ENCODE measurements at places on chromosomes 7 and 10.

DNA sequence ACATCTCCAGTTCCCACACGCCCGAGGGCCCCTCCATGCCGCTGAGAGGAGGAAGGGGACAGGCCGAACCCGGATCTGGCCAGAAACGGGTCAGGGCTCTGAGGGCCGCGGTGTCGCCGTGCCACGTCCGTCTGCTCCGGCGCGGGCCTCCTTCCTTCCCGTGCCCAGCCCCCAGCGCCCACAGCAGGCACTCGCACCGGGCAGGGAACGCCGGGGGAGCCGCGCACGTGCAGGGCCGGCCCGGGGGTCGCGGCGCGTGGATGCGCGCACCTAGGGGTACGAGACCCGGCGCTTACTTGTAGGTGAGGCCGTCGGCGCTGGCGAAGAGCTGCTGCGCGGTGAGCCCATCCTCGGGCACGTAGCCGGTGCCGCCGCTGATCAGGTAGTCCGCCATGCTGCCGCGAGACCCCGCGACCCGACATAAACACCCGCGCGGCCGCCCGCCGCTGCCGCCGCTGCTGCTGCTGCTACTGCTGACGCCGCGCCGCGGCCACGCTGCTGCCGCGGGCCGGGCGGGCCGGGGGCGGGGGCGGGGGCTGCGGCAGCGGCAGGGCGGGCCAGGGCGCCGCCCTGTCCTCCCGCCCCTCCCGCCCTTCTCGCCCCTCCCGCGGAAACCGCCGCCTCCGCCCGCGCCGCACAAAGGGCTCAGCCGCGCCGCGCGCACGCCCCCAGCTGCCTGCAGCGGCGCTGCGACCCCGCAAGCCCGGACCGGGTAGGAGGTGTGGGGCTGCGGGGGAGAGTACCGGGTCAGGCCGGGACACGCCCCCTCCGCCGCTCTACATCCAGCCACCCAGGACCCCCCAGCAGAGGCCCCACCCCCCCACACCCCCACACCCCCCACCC, 4.1 kb downstream of the IMPDH1 start:
- peak; percentile 41 for DNase-seq

GRCh38 chr10:58859526-58859925, 316.9 kb upstream of the PHYHIPL start:
- no peak for DNase-seq

DNA sequence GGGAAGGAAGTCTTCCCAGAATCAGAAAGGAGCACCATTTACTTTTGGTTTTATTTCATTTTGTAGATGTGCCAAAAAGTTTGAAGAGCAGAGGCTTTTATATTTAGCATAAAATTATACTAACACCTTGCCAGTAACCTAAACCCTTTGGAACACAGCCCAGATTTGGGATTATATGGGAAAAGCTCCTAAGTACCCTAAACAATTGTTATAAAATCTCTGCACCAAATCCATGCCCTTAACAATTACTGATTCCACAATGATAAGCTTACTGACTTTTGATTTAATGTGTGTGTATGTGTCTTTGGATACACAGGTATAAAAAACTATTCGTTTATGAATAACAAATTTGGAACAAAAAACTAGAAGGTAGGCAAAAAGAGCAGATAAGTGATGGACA, 39.0 kb upstream of the TMEM229A start:
- no peak for DNase-seq

GRCh38 chr10:62277971-62278370, 9.3 kb upstream of the RTKN2 start:
- DNase-seq = no peak

GRCh38 chr7:51262796-51263531, 53.6 kb downstream of the COBL start:
- no peak for DNase-seq

- no peak for DNase-seq
Measured at GRCh38 chr7:95871075-95871848, 98.9 kb downstream of the DYNC1I1 start.

DNA sequence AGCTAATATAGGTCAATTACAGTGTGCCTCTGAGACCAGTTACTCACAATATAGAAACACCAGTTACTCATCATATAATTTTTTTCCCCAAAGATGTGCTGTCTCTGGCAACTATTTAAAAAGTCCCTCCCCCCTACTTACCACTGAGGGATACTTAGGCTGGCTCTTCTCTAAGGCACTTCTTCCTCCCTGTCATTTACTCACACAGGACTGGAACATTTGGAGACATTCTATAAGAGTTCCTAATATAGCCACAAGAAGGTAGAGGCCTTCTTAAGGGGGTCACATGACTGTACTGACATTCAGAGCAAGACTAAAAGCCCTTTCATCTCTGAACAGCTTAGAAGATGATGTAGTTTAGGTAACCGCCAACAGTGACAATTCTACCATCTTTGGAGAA, 44.4 kb upstream of the SLIT1 start:
- no peak for DNase-seq

- DNase-seq = no peak
Measured at GRCh38 chr10:83333566-83333965, 805.7 kb upstream of the GHITM start.

- DNase-seq = no peak
Measured at GRCh38 chr10:85430991-85431390, 935.6 kb downstream of the GRID1 start.

DNA sequence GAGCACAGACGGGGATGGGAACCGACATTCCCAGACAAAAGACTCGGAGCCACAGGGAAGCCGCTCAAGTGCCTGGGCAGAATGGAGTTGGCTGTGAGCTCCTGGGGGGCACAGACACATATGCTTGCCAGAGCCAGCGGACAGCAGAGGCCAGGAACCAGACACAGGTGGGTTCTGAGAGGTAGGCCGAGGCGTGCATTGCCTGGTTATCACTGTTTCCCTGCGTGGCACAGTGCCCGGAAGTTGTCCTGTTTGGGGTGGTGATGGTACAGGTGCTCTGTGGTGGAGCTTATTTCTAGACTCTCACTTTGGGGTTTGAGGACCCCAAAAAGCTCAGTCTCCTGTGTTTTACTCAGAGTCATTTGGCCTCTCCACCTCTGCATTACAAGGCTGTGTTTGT, 2.5 kb downstream of the PALD1 start:
- DNase-seq = no peak

GRCh38 chr10:125213541-125214282, 53.3 kb upstream of the CTBP2 start:
- DNase-seq = no peak

DNA sequence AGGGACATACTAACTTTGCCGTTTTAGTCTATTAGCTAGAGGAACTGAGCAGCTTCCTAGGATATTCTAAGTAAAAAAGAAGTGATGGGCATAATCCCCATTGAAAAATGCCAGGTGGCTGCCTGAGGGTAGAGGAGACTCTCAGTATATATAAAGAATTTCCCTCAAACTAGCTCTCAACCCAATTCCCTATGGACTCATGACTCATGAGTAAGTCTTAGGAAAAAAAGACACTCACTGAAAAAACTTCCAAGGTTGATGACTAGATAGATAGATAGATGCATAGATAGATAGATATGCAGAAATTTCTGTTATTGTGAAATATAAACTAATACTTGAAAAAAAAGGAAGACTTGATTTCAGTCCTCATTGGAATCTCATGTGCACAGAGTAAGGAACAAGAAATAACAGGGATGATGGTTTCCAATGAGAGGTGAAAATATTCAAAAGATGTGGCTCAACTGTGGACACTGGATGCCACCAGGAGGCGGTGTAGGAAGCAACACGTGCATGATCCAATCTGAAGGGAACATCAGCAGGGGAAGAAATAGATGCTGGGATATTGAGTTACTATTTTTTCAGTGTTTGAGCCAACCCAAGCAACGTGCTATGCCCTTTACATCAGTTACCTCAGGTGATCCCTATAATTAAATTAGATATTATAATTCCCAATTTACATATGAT, 711.0 kb upstream of the LRRTM3 start:
- no peak for DNase-seq

DNA sequence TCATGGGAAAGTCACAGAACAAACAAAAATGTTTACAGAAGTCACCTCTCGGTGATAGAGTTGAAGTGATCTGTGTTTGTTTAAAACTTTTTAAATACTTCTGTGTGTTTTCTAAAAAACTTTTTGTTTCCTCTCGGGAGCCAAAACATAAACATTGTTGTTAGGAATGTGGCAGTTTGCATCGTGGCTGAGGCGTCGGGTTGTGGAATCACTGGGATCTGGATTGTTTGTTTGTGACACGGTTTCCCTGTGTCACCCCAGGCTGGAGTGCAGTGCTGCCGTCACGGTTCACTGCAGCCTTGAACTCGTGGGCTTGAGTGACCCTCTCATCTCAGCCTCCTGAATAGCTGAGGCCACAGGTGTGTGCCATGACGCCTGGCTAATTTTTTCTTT, 29.0 kb upstream of the SUN1 start:
- no peak for DNase-seq

- no peak for DNase-seq
Measured at GRCh38 chr10:76428551-76429367, 997.3 kb downstream of the LRMDA start.

- no peak for DNase-seq
Measured at GRCh38 chr10:78757344-78757925, 311.3 kb upstream of the ZMIZ1 start.

DNA sequence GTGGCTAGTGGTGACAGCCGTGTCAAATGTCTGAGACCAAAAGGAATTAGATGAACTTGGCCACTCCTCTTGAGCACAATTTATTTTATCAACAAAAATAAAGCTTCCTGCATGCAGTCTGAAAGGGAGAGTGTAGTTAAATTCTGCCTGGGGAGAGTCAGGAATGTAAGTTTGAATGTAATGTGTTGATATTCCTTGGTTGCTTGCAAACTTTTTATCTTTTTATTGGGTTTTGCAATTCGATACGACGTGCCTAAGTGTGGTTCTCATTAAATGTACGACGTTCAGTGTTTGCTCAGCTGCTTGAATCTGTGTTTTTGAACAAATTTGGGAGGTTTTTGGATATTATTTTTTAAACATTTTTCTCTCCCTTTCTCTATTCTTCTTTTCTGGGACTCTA, 839.9 kb downstream of the CCSER2 start:
- no peak for DNase-seq
